ENCODE measurements at places on chromosomes 5 and 9.

DNA sequence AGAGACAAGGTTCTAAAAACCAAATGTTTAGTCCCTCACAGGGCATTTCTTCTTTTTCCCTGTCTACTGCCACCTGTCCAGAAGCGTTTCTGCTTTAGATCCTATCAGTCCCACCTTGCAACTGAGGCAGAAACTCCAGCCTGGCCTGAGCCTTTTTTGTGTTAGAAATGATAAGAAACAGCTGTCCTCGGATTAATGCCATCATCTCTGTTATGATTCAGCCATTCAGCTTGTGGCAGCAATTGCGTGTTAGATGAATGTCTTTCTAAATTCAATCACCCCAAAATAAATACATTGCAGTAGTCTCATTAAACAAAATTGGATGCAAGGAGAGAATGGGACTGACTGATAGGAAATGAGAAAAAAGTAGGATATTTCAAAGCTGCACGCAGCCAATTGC, 28.3 kb upstream of the FRMPD1 start:
- no peak for DNase-seq

- DNase-seq: no peak
These were observed 274.1 kb downstream of the PLK2 start for GRCh38 chr5:58185801-58186200.

- DNase-seq: no peak
These were observed 381.5 kb upstream of the MPDZ start for GRCh38 chr9:13661014-13661413.

GRCh38 chr9:126991183-126991582, 76.6 kb downstream of the RALGPS1 start:
- DNase-seq: no peak

- DNase-seq: no peak
These were observed 119.9 kb downstream of the DOCK2 start for GRCh38 chr5:169757016-169757415.

GRCh38 chr9:100240512-100240911, 112.2 kb downstream of the TEX10 start:
- DNase-seq: no peak

- DNase-seq: no peak
These were observed 74.2 kb downstream of the MSX2 start for GRCh38 chr5:174798551-174798951.

DNA sequence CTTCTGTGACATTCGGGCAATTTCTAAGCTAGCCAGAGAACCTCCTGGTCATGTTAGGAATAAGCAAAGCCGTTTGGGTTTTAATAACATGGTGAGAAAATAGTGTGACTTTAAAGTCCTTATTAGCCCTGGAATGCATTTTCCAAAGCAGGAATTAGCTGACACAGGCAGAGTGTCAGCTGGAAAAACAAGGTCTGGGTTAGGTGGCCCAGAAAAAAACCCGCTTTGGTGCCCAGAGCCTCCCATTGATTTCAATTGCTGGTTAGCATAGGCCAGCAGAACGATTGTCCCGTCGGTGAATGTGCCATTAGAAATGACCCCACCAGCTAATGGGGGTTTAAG, 62.1 kb upstream of the CPEB4 start:
- DNase-seq: peak; percentile 20

DNA sequence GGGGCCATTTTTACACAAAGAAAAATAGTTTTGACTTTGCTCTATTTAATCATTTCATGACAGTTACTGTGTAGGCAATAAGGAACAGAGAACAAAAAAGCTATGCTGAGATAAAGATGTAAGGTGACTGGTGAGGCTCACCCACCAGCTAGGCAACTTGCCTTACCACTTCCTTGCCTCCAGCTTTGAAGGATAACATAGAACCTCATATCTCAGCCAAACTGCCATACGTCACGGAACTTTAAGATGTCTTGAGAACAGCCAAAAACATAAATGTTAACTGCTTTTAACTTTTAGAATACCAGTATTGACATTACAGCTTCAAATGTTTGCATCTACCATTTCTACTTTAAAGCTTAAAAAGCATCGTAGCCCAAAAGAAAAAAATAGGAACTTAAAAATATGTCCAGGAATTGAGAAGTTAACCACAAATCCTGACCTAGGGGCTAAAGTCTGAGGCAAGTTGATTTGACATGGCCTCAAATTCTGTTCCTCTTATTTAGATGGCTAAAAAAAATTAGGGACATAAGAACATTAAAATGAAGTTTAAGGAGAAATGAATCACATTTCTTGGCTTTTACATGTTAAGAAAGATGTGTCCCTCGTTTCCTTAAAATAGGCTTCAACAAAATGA, 7.7 kb upstream of the GCNT4 start:
- DNase-seq: peak; percentile 51

DNA sequence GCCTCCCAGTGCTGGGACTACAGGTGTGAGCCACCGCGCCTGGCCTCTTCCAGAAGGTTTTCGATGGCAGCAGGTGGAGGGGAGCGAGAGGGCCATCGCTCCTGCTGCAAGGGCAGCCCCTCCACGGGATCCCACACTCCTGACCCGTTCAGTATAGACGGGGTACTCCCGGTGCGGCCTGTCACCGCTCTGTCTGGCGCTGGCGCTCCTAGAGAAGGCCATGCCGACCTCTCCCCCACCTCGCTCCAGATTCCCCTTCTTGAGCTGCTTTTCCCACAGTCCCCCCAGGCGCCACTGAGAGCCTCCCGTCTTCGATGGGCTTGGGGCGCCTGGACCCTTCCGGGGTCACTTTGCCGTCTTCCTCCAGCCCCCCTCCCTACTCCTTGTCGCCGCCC, 4.3 kb upstream of the SQSTM1 start:
- DNase-seq: no peak

- no peak for DNase-seq
These were observed 256.4 kb upstream of the IRX1 start for GRCh38 chr5:3339092-3339797.

DNA sequence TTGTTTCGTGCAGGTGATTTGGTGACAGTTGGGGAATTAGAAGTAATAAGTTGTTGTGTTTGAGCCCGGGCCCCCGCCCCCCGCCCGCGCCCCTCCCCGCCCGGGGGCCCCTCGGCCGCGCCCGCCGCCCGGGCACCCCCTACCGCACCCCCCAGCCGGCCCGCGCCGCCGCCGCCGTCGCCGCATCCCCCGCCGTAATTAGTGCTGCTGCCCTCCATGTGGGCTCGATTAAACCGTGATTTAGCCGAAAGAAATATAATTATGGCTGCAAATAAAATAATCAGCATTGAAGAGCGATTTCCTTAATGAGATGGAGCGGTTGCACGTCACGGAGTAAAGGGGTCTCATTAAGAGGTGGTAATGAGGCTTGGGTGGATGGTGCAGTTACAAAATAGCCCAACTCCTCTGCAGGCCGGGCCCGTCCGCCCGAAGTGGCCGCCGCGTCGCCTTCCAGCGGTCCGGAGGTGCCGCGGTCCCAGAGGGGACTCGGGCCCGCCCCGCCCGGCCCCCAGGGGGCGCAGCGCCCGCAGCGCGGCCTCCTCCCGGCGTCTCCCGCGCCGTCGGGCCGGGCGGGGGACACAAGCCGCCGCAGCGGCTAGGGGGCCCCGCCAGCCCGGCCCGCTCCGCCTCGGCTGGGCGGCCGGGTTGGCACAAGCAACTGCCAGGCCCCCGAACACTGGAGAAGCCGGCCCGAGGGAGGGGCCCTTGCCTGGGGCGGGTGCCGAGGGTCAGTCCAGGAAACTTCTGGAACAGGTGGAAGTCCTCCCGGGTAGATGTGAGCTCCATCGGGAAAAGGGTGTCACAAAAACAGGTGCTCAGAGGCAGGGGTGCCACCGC, 6.9 kb upstream of the OTP start:
- DNase-seq: peak; percentile 34

DNA sequence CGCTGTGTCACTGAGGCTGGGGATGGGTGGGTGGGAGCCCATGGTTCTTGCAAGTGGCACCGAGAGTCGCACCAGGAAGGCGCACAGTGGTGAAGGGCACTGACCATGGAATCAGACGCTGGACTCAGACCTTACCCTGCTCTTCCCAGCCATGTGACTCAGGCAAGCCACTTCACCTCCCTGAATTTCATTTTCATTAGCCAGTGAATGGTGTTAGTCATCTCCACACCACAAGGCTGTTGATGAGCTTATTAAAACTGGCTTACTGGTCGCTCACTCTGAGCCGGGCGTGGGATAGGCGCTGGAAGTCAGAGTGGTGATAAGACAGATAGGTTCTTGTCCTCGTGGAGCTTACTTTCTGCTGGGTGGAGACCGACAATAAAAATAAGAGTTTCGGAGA, 25.1 kb downstream of the FGF18 start:
- no peak for DNase-seq

DNA sequence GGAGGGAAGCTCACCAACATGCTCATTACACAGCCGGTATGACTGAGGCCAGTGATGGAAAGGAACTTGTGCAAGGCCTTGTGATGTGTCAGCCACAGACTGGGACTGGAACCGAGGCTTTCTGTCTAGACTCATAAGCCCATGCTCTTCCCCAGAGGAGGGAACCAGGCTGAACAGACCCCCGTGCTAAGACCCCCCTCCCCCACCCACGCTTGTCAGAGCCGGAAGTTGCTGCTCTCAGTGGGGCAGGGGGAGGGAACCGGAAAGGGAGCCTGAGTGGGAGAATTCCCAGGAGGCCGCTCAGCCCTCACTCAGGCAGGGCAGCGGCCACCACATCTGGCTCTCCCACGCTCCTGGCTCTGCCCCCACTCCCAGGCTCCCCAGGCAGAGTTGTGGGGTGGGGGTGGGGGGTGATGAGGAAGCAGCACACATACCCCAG, 4.1 kb upstream of the PDGFRB start:
- DNase-seq: no peak

DNA sequence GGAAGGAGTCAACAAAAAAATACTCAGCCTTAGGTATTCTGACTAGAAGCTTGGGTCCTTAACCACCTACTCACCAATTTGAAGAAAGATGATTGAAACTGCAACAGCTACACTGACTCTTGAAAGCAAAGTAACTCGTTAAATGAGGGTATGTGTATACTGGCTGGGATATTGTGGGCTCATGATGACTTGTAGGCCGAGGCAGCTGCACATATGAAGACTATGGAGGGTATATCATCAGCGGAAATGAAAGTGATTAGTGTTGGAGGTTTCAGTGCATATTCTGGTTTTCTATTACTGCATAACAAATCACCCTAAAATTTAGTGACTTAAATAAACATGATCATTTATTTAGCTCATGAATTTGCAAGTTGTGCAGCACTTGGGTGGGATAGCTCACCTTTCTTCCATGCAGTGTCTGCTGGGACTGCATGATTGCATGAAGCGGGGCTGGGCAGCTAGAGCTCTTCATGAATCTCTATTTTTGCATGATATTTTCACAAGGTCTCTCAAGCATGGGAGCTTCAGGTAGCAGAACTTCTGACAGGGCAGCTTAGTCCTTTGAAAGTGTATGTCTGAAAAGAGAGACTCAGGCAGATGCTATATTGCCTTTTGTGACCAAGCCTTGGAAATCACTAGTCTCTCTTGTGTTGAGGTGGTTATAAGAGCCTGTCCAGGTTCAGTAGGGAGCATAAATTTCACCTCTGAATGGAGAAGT, 96.1 kb upstream of the CDKN2B start:
- no peak for DNase-seq

GRCh38 chr9:133825555-133826218, 87.5 kb upstream of the SARDH start:
- DNase-seq: no peak

DNA sequence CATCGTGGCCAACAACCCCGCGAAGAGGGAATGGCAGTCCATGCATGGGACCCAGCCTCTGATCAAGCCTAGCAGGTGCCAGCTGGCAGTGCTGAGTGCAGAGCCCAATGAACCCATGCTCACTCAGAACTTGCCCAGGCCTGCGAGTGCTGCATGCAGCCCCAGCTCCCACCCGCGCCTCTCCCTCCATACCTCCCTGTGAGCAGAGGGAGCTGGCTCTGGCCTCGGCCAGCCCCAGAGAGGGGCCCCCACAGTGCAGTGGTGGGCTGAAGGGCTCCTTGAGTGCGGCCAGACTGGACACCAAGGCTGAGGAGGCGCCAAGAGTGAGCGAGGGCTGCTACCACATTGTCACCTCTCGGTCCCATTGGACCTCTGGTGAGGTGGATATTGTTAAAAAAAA, 32.6 kb upstream of the NPR3 start:
- no peak for DNase-seq

- no peak for DNase-seq
These were observed 417.7 kb downstream of the GADD45G start for GRCh38 chr9:90022474-90022873.

DNA sequence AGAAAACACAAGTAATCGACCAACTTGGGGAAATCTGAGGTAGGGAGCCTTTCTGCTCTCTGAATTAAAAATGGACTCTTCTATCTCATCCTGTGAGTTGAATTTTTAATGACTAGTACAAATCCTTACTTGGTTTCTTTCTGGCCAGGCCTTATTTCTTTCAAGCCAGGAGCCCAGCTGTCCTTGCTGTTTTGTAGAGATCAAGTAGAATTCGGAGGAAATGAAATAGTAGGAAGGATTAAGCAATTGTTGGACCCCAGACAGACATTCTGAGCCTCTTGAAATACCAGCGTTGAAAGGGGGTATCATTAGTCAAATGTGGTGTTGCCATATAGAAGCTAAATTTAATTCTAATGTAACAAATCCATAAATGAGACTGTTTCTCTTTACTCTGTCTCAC, 53.7 kb upstream of the SMIM15 start:
- no peak for DNase-seq

DNA sequence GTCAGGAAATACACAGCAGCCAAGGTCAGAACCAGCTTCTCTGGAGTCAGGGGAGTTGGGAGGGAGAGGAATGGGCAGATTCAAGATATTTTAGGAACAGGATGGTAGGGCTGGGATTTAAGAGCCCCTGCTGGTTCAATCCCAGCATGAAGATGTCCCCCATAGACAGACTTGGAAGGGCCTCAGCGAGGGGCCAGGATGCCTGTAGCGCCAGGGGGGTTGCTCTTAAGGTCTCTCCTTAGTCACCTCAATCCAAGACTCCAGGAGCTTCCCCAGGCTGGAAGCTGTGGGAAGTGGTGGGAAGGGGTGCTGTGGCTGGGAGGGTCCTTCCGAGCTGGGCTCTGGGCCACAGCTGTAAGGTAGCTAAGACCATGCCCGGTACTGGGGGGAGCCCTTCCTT, 8.1 kb upstream of the TSPAN17 start:
- DNase-seq: no peak

DNA sequence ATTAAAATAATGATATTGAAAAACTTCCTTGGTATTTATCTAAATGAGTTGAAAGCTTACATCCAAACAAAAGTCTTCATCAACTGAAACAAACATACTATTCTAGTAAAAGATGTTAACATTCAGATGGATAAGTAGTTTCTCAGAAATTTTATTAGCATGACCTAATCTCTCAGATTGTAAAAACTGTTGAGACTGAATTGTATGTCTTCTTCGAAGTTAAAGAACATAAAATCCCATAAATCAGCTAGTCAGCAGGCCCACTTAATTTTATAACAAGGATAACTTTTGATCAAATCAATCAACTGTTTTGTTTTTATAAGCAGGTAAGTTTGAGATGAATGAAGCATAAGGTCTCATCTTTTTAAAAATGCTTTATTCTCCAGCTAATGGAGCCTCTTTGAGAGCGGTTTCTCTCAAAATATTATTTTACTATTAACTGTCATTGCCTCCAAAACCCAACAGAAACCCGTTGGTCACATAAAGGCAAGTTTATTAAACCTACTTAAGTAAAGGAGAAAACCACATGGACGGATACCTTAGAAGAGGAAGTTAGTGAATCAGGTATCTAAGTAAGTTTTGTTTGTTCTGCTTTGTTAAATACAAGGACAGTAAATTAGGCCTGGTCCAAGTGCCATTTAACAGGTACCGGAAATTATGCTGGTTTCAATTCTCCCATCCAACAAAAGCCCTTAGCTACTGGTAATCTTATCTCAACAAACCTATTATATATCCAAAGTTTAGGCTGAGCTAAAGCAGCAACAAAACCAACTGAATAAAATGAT, 457.0 kb downstream of the PDE4D start:
- DNase-seq: no peak

- DNase-seq: no peak
These were observed 7.4 kb downstream of the SLC12A7 start for GRCh38 chr5:1104327-1105006.

Measured in putamen (tissue), 1 donor.